Activated effector memory CD4-positive, alpha-beta T cell treated with Interleukin-2 at 50 U/mL for 16 hours (primary cell): ENCODE measurements at places on chromosomes 2 and 18.

- DNase-seq, result no peak
Measured at GRCh38 chr2:99775585-99775984, 285.8 kb upstream of the REV1 start.

DNA sequence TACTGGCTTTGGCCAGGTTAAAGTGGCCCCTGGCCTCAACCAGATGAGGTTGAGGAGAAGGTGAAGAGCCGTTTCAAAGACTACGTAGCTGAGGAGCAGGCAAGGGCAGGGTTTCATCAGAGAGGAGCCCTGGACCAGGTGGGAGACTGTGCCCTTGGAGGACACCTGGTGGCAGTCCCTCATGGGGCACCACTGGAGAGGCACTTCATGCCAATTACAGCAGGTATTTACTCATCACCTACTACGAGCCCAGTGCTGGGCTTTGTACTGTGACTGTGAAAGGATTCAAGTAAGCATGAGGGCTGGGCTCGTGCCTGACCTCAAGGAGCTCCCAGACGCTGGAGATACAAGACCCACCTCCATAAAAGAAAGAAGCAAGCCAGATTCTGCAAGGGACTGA lies 37.6 kb downstream of the SMAD7 start:
- peak; percentile 54 for DNase-seq

GRCh38 chr2:15711126-15711860 lies 119.6 kb downstream of the DDX1 start:
- DNase-seq, result no peak

DNA sequence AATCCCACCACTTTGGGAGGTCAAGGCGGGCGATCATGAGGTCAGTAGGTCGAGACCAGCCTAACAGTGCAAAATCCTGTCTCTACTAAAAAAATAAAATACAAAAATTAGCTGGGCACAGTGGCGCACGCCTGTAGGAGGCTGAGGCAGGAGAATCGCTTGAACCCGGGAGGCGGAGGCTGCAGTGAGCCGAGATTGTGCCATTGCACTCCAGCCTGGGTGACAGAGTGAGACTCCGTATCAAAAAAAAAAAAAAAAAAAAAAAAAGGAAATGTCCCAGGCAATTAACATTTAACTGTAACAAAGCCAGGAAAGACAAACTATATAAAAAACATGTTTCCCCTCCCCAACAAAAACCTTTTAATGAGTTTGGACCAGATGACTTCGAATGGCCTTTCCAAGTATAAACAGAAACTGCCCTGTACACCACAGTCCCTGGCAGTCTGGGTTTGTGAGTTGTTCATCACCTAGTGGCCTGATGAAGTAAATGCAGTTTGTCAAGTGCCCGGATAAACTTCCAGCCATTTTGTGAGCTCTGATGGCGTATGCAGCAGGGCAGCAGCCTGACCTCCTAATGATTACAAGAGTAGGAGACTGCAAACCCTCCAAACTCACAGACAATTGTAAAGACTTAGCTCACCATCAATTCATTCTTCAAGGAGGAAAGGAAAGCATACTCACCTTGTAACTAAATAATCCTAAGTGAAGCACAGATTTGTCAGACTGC lies 16.6 kb upstream of the PCBP1 start:
- DNase-seq, result peak; percentile 45

- no peak for DNase-seq
Measured at GRCh38 chr2:25173719-25174118, 5.3 kb upstream of the POMC start.

- DNase-seq, result no peak
Measured at GRCh38 chr2:179243046-179243445, 21.6 kb downstream of the SESTD1 start.

GRCh38 chr2:54073796-54074195 lies 41.6 kb upstream of the ACYP2 start:
- no peak for DNase-seq

DNA sequence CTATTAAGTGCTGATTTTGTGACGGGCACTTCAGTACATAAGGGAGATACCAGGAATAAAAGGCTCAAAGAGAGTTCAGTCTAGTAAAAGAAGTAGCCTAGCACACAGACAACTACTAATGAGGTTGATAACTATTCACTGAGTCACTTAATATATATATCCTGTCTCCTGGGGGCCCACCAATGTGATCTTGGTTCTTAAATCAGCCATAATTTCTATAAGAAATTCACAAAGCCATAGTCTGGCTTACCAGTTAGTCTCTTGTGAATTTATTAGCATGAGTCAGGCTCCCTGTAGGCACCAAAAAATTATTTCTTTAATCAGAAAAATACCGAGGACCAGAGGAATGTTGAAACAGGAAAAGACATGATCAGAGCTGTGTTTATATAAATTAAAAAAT lies 10.4 kb downstream of the KCNE4 start:
- no peak for DNase-seq

- DNase-seq, result no peak
Measured at GRCh38 chr2:67036444-67036843, 360.7 kb upstream of the ETAA1 start.

GRCh38 chr2:234630801-234631261 lies 133.9 kb upstream of the ARL4C start:
- DNase-seq, result no peak
